Hepatocyte (in vitro differentiated cells): ENCODE measurements at places on chromosomes 1 and 21. TPM values are rescaled to one million over a fixed set of nuclear protein-coding genes. Genes with fewer than 3 reads are reported as not detected.

PUM1 gene
- 97.4 and 98.9 TPM in 2 replicates for total RNA-seq

TRIM17 gene
- total RNA-seq, result 2.1 and 2.4 TPM in 2 replicates

CDC20 gene
- 12.2 and 13.6 TPM in 2 replicates for total RNA-seq

CD5L gene
- not detected in 2 replicates for total RNA-seq

C1orf50 gene
- total RNA-seq, result 5.7 and 12.6 TPM in 2 replicates

S100A16 gene
- 103 and 129 TPM in 2 replicates for total RNA-seq

TNNT2 gene
- total RNA-seq, result 22.3 and 25.9 TPM in 2 replicates

ATPAF1 gene
- 57.5 and 58.4 TPM in 2 replicates for total RNA-seq

ROR1 gene
- total RNA-seq, result 27.7 and 28.3 TPM in 2 replicates

SLC27A3 gene
- 21.5 and 22.8 TPM in 2 replicates for total RNA-seq

UBL4B gene
- not detected in 2 replicates for total RNA-seq

SLC22A15 gene
- 5.4 and 6.9 TPM in 2 replicates for total RNA-seq

C1orf116 gene
- total RNA-seq, result 16.7 and 18.3 TPM in 2 replicates

RNF186 gene
- total RNA-seq, result 0.93 and 1.4 TPM in 2 replicates
